ENCODE measurements at places on chromosomes 12 and 14.

- DNase-seq, result no peak
Observed at GRCh38 chr14:54121466-54122027, 164.9 kb upstream of the BMP4 start.

- no peak for DNase-seq
Observed at GRCh38 chr14:22613106-22613695, 15.1 kb downstream of the ABHD4 start.

DNA sequence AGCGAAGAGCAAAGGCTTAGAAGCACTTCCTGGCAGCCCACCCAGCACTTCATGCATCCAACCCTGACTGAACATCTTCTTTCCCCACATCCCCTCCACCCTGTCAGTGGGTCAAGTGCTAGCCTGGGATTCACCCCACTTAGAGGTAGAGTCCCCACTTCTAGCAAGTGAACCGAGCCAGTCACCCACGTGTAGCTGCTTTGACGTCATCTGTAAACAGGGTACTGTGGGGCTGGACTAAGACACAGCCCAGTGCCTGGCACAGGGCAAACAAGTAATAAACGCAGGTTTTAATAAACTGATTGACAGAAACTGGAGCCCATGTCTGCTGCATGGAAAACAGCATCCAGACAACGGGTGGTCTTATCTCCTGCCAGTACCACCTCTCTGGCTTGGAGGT lies 61.7 kb downstream of the ITPK1 start:
- DNase-seq, result no peak

GRCh38 chr12:74889563-74890236 lies 319.9 kb downstream of the KCNC2 start:
- no peak for DNase-seq
